CD4-positive, alpha-beta T cell (primary cell): ENCODE measurements at places on chromosomes 7 and 10. TPM values are rescaled to one million over a fixed set of nuclear protein-coding genes. Genes with fewer than 3 reads are reported as not detected.

GRCh38 chr10:119705434-119705831 is 20.4 kb upstream of the INPP5F start:
- no peak for DNase-seq

- peak; percentile 94 for DNase-seq
These were observed 50.6 kb downstream of the PWWP2B start for GRCh38 chr10:132447446-132448247.

GRCh38 chr10:92432596-92432995 is 141.3 kb downstream of the IDE start:
- no peak for DNase-seq

The LRGUK gene
- total RNA-seq, result 0.27 TPM

The DGKB gene
- not detected for total RNA-seq

DNA sequence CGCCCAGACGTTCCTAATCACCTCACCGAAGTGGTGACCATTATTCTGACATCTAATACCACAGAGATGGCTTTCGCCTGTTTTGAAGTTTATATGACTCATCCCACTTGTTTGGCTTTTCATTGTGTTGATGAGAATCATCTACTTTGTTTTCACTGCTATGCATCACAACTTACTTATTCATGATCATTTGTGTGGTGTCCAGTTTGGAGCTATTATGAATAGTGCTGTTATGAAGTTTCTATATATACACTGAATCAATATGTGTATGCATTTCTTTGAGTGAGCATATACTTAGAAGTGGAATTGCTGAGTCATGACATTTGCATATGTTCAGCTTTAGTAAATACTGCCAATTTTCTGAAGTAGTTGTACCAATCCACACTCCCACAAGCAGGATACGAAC is 38.6 kb upstream of the TNKS2 start:
- no peak for DNase-seq

DNA sequence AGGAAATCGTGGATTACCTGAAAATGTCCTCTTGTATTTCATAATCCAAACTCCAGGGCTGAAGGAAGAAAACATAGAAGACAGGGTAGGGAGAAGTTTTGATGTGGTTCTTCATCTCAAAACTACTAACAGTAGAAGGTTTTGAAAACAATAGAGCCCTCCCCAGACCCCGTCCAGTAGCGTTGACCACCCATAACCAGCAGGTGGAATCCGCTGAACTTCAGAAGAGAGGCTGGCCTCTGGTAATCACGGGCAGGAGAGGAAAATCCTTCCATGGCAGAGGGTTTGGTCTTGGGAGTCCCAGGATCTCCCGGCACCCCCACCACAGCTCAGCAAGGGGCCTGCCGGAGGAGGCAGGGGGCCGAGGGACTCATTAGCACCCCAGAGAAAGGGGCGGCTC is 333.4 kb upstream of the RNF32 start:
- DNase-seq, result no peak

GRCh38 chr10:74150204-74150989 is at the start of gene AP3M1:
TSS of gene AP3M1 (minus strand) at chr10:74150828. CDS start at chr10:74138379, 12,449 bp downstream.
- DNase-seq, result peak; percentile 76

GRCh38 chr10:124627866-124628675 is 116.1 kb downstream of the FAM53B start:
- DNase-seq, result no peak

GRCh38 chr10:27104919-27105318 is 4.6 kb upstream of the ANKRD26 start:
- no peak for DNase-seq

DNA sequence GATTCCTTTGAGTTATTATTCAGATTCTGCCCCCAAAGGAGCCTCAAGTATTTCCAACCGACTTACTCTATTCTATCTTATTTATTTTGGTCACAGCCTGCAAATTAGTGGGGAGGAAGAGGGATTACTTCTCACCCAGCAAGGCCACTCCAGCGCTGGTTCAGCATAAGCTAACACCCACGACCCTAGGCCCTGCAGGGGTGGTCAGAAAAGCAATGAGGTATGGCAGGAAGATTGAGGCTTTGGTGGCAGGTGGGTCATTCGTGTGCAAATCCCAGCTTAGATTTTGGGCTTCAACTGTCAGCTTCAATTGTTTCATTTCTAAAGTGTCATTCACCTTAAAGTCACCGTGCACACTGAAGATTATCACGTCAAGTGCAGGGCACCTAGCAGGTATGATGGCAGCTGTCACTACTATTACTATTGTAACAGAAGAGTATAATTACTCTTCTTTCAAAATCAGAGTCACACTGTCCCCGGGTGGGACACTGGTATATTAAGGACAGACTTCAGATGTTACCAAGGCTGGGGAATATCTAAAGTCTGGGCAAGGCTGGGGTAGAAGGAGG is 48.8 kb upstream of the OPTN start:
- no peak for DNase-seq

The KIAA1217 gene
- total RNA-seq, result not detected

GRCh38 chr7:8089036-8089780 is 120.6 kb downstream of the GLCCI1 start:
- DNase-seq, result no peak

The SPDYE1 gene
- total RNA-seq, result not detected

GRCh38 chr7:131681961-131682360 is 125.5 kb upstream of the PODXL start:
- no peak for DNase-seq

The LRRC61 gene
- total RNA-seq, result 3.1 TPM

The HYCC1 gene
- 12.4 TPM for total RNA-seq

GRCh38 chr7:130493275-130493873 is 1.5 kb downstream of the MEST start:
- DNase-seq, result no peak

GRCh38 chr10:43220657-43221418 is 46.0 kb downstream of the RASGEF1A start:
- no peak for DNase-seq

- DNase-seq, result no peak
These were observed 11.6 kb downstream of the TMEM273 start for GRCh38 chr10:49176310-49177268.

DNA sequence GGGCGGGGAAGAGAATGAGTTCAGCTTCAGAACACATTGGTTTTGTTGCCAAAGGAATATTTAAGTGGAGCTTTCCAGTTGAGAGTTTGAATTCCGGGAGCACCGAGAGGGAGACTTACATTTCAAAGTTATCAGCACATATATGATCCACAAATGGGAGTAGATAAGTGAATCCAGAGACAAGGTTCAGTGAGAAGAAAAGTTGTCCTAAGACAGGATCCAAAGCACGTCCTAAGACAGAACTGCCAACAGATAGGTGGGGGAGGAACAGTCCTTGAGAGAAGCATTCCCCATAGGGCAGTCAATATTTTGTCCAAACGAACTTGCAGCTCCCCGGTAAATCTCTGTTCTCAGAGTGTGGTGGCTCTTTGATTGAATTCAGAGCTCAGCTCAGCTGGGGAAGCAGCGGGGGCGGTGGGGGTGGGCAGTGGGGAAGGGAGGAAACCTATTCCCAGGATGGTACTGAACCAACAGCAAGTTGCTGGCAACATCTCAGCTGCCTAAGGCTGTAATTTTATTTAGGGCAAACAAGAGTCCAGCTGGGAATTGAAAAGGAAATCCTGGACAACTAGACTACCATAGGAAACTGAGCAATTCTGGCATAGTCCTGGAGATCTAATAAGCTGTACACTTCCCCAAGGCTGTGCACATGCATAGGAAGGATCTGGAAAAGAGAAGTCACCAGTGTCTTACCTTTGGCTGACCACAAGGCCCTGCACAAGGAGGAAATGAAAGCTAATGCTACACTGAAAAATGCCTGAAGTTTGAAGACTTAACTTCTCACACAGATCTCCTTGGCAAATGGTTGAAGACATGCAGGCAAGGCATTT is 94.2 kb upstream of the CXCL12 start:
- no peak for DNase-seq

The GLI3 gene
- total RNA-seq, result 0.36 TPM
